Spinal cord (tissue), 10 donors: ENCODE measurements at places on chromosomes 2 and 18. TPM values are rescaled to one million over a fixed set of nuclear protein-coding genes. Genes with fewer than 3 reads are reported as not detected.
A peak's percentile ranks its signal among the peaks of the same experiment; 100 is the strongest.

GRCh38 chr2:54763636-54764291, 40.3 kb downstream of the EML6 start:
- no peak overlapping the region for H3K27ac ChIP-seq
- H3K4me3 ChIP-seq: no peak overlapping the region
- no peaks in the 10 kb centered on the region for H3K27me3 ChIP-seq
- DNase-seq: no peak

- no peaks in the 10 kb centered on the region for H3K27me3 ChIP-seq
- no peak overlapping the region for H3K4me3 ChIP-seq
- H3K27ac ChIP-seq: no peak overlapping the region
These were observed 416.6 kb upstream of the MEX3C start for GRCh38 chr18:51614033-51614432.

- H3K4me1 ChIP-seq: peaks cover 5% of the 10 kb centered on the region
- H3K27me3 ChIP-seq: no peaks in the 10 kb centered on the region
- peak within 1 kb of the TSS; percentile 84 for H3K4me3 ChIP-seq
- peak within 1 kb of the TSS; percentile 99 for H3K27ac ChIP-seq
These were observed at the start of gene EPC2 for GRCh38 chr2:148643998-148644882. Gene EPC2 (plus strand): TSS chr2:148644751. CDS start chr2:148645018, 267 bp downstream.

- H3K27me3 ChIP-seq: no peaks in the 10 kb centered on the region
- H3K4me1 ChIP-seq: peaks cover 6% of the 10 kb centered on the region
- no peak overlapping the region for H3K4me3 ChIP-seq
- no peak for DNase-seq
- no peak overlapping the region for H3K27ac ChIP-seq
These were observed 5.2 kb upstream of the GPD2 start for GRCh38 chr2:156430980-156431358.

GRCh38 chr2:102355526-102356380, at the start of gene IL18R1:
Gene IL18R1 (plus strand): TSS chr2:102355796. CDS start chr2:102362661, 6,865 bp downstream.
- H3K27me3 ChIP-seq: peaks cover 5% of the 10 kb centered on the region
- peak within 1 kb of the TSS; percentile 59 for H3K4me3 ChIP-seq
- no peaks in the 10 kb centered on the region for H3K36me3 ChIP-seq
- peak; percentile 43 for DNase-seq
- H3K4me1 ChIP-seq: peaks cover 7% of the 10 kb centered on the region

DNA sequence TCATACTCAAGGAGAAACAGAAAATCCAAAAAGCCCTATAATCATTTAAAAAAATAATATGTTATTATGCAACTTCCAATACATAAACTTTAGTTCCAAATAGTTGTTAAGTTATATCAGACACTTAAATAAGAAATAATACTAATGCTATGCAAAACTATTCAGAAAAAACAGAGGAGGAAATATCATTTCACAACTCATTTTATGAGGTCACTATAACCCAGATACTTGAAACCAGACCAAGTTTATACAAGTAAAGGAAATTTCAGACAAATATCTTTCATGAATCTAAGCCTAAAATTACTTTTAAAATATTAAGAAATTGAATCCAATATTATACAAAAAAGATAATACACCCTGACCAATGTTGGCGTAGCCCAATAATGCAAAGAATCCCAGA, 260.8 kb downstream of the CD226 start:
- no peak for DNase-seq
- no peaks in the 10 kb centered on the region for H3K36me3 ChIP-seq
- no peaks in the 10 kb centered on the region for H3K27me3 ChIP-seq
- no peak overlapping the region for H3K4me3 ChIP-seq

- DNase-seq: no peak
- H3K4me3 ChIP-seq: no peak overlapping the region
- no peak overlapping the region for H3K27ac ChIP-seq
- peaks cover 27% of the 10 kb centered on the region for H3K4me1 ChIP-seq
- H3K27me3 ChIP-seq: peaks cover 37% of the 10 kb centered on the region
These were observed 4.9 kb downstream of the UCN start for GRCh38 chr2:27303093-27304025.

DNA sequence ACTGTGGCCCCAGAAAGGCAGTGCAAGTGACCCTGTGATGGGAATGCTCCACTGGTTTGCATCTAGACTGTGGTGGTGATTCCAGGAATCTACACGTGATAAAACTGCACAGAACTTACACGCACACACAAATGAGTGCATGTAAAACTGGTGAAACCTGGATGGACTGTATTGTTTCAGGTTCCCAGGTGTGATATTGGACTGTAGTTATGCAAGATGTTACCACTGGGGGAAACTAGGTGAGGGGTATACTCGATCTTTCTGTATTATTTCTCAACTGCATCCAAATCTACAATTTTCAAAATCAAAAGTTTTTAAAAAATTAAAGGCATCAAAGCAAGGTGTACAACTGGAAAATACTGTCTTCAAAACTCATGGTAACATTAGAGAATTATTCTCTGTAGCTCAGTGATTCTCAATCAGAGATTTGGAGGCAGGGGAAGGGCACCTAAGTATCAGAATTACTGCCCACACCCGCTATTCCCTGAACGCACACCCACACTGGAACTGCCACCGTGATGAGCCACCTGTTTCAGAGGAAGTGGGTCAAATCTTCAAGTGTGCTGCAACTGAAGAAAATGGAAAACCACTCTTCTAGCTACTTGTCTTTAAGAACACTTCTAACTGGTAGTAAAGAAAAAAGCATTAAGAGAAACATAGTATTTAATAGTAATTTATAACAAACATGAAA, 26.7 kb downstream of the PTPN2 start:
- no peaks in the 10 kb centered on the region for H3K27me3 ChIP-seq
- H3K4me1 ChIP-seq: no peaks in the 10 kb centered on the region
- no peak overlapping the region for H3K4me3 ChIP-seq
- DNase-seq: no peak
- H3K27ac ChIP-seq: no peak overlapping the region

GRCh38 chr18:55879331-55879730, 291.3 kb upstream of the TCF4 start:
- no peak for DNase-seq
- no peaks in the 10 kb centered on the region for H3K36me3 ChIP-seq
- H3K27me3 ChIP-seq: no peaks in the 10 kb centered on the region
- H3K27ac ChIP-seq: no peak overlapping the region
- H3K4me1 ChIP-seq: no peaks in the 10 kb centered on the region
- H3K4me3 ChIP-seq: no peak overlapping the region

DNA sequence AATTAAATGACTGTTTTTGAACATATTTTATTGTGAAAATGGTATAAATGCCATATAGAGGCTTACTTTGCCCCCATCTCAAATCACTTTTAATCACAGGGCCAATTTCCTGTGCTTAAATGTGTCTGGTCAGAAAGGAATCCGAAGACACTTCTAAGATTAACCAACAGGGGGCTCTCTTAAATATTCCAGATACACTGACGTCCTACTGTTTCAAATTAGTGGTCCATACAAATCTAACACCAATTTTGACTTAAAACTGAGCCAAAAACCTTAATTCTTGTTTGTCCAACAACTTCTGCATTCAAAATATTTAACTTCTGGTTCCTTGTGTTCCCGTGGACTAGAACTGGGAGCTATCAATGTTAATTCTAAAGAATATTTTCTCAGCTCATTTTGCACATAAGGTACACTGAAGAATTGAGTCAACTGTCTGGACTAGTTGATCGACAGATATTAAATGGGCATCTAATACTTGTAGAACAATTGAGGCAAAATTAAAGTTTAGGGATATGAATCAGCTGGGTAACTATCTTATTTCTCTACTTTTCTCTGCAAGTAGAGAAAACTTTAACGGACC, 557.5 kb downstream of the ARHGAP15 start:
- no peak for DNase-seq
- H3K4me1 ChIP-seq: peaks cover 3% of the 10 kb centered on the region
- no peak overlapping the region for H3K4me3 ChIP-seq
- H3K36me3 ChIP-seq: no peaks in the 10 kb centered on the region
- H3K27ac ChIP-seq: no peak overlapping the region

- peak; percentile 48 for DNase-seq
- no peaks in the 10 kb centered on the region for H3K27me3 ChIP-seq
- peak within 1 kb of the TSS; percentile 60 for H3K4me3 ChIP-seq
- H3K4me1 ChIP-seq: peaks cover 4% of the 10 kb centered on the region
- no peaks in the 10 kb centered on the region for H3K36me3 ChIP-seq
These were observed at the start of gene GPR75 for GRCh38 chr2:53859206-53860181. Gene GPR75 (minus strand): TSS chr2:53859967. CDS start chr2:53854756, 5,211 bp downstream.

GRCh38 chr2:75142081-75142480, 57.2 kb downstream of the TACR1 start:
- H3K4me3 ChIP-seq: no peak overlapping the region
- no peaks in the 10 kb centered on the region for H3K36me3 ChIP-seq
- no peaks in the 10 kb centered on the region for H3K4me1 ChIP-seq
- no peaks in the 10 kb centered on the region for H3K27me3 ChIP-seq
- no peak for DNase-seq

- H3K36me3 ChIP-seq: no peaks in the 10 kb centered on the region
- H3K27ac ChIP-seq: no peak overlapping the region
- H3K4me1 ChIP-seq: no peaks in the 10 kb centered on the region
- DNase-seq: no peak
These were observed 149.9 kb downstream of the TAF4B start for GRCh38 chr18:26376105-26376504.

GRCh38 chr2:73611193-73611592, 31.0 kb downstream of the NAT8 start:
- H3K4me3 ChIP-seq: no peak overlapping the region
- H3K27ac ChIP-seq: no peak overlapping the region
- DNase-seq: no peak
- H3K4me1 ChIP-seq: no peaks in the 10 kb centered on the region
- H3K27me3 ChIP-seq: no peaks in the 10 kb centered on the region

GRCh38 chr18:69658685-69659084, 258.0 kb downstream of the DOK6 start:
- DNase-seq: peak; percentile 64
- no peaks in the 10 kb centered on the region for H3K27me3 ChIP-seq
- H3K36me3 ChIP-seq: no peaks in the 10 kb centered on the region
- no peak overlapping the region for H3K27ac ChIP-seq
- H3K4me3 ChIP-seq: no peak overlapping the region

DNA sequence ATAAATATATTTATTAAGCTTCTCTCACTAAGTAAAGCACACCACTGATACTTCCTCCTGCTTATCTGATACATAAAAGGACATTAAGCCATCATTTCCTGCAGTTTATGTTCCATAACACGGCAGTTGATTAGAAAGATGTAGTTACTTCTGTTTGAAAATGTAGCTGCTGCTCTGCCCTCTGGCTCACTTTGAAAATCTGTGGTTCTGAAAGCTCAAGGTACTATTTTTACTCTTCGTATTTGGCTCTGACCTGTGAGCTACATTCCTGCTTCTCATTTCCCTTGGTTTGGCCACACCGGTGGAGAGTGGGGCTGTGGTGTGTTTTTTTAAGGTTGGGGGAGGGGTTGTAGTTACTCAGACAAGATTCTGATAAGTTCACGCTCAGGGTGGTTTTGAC, 12.8 kb upstream of the TTN start:
- no peak overlapping the region for H3K27ac ChIP-seq
- no peak overlapping the region for H3K4me3 ChIP-seq
- H3K4me1 ChIP-seq: no peaks in the 10 kb centered on the region
- H3K36me3 ChIP-seq: no peaks in the 10 kb centered on the region
- no peaks in the 10 kb centered on the region for H3K27me3 ChIP-seq

GRCh38 chr2:59733970-59734369, 819.5 kb downstream of the BCL11A start:
- H3K27me3 ChIP-seq: no peaks in the 10 kb centered on the region
- DNase-seq: no peak
- no peak overlapping the region for H3K27ac ChIP-seq
- peaks cover 7% of the 10 kb centered on the region for H3K4me1 ChIP-seq

GRCh38 chr2:3594493-3595281, at the start of gene COLEC11:
Gene COLEC11 (plus strand): TSS chr2:3595112. CDS start chr2:3604341, 9,229 bp downstream.
- H3K27ac ChIP-seq: no peak within 1 kb of the TSS
- H3K4me1 ChIP-seq: peaks cover 18% of the 10 kb centered on the region
- DNase-seq: no peak
- peak within 1 kb of the TSS; percentile 19 for H3K4me3 ChIP-seq

GRCh38 chr2:59390581-59390980, 1149.5 kb upstream of the FANCL start:
- no peak overlapping the region for H3K27ac ChIP-seq
- no peaks in the 10 kb centered on the region for H3K27me3 ChIP-seq
- H3K36me3 ChIP-seq: no peaks in the 10 kb centered on the region
- H3K4me1 ChIP-seq: no peaks in the 10 kb centered on the region

GRCh38 chr2:133360882-133361281, 207.4 kb downstream of the NCKAP5 start:
- H3K36me3 ChIP-seq: no peaks in the 10 kb centered on the region
- no peaks in the 10 kb centered on the region for H3K27me3 ChIP-seq
- no peak overlapping the region for H3K4me3 ChIP-seq

- no peaks in the 10 kb centered on the region for H3K4me1 ChIP-seq
- no peaks in the 10 kb centered on the region for H3K36me3 ChIP-seq
- no peak overlapping the region for H3K4me3 ChIP-seq
- H3K27me3 ChIP-seq: no peaks in the 10 kb centered on the region
- no peak for DNase-seq
- no peak overlapping the region for H3K27ac ChIP-seq
These were observed 137.4 kb upstream of the RBMS1 start for GRCh38 chr2:160630801-160631590.

DNA sequence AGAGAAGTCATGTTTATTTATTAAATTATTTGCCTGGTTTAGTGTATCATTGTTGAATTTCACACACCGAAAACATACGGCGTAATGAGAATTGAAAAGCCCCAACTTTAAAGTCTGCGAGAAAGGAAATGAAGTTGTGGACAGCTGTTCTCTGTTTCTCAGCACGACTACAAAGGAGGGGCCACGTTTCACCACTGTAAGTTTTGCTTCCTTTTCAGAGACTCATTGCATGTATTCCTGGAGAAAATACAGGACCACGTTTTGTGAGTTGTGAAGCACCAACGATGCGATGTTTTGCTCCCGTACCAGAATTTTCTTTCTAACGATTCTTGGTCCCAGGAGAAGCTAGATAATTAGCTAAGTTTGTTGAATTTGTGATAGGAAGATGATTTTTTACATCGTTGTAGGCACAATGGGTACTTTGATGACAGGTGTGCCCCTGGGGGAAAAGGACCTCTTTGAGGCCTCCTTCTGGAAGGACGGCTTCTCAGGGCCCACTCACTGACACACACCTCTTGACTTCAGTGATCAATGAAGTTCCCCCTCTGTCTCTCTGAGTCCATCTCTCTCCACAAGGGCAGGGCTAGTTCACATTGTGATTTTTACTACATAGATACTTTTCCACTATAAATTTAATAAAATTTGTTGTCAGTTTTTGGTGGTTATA, 23.7 kb upstream of the ACKR3 start:
- H3K27me3 ChIP-seq: no peaks in the 10 kb centered on the region
- H3K4me3 ChIP-seq: no peak overlapping the region
- H3K4me1 ChIP-seq: peaks cover 1% of the 10 kb centered on the region

DNA sequence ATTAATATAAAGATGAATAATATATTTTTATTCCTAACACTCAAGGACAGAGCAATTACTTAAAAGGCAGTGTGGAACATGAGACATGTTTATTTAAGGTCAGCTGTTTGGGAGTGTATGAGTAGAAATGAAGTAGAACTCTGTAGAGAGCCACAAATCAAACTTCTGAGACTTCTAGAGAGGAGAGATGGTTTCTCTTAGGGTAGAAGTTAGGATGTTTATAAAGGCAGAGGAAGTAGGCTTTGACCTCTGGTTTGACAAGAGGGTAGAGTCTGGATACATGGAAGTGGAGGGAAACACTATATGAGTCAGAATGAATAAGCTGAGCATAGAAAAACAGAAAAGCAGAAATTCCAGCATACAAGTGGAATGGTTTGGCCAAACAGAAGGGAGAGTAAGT, 262.1 kb upstream of the KLHL14 start:
- H3K27me3 ChIP-seq: no peaks in the 10 kb centered on the region
- H3K36me3 ChIP-seq: no peaks in the 10 kb centered on the region
- H3K27ac ChIP-seq: no peak overlapping the region
- no peaks in the 10 kb centered on the region for H3K4me1 ChIP-seq
- H3K4me3 ChIP-seq: no peak overlapping the region
- DNase-seq: no peak

ACOXL gene
- total RNA-seq: 0.06 TPM

TDRD15 gene
- total RNA-seq: 1.4 TPM

PCARE gene
- total RNA-seq: not detected

DPP10 gene
- 30.6 TPM for total RNA-seq

SGO2 gene
- 10.8 TPM for total RNA-seq

HOXD13 gene
- 0.10 TPM for total RNA-seq

MATN3 gene
- total RNA-seq: 3.5 TPM
